ENCODE measurements at places on chromosomes 12 and 14. TPM values are rescaled to one million over a fixed set of nuclear protein-coding genes. Genes with fewer than 3 reads are reported as not detected.

GRCh38 chr12:63179224-63179623, 28.2 kb upstream of the AVPR1A start:
- DNase-seq, result no peak

DNA sequence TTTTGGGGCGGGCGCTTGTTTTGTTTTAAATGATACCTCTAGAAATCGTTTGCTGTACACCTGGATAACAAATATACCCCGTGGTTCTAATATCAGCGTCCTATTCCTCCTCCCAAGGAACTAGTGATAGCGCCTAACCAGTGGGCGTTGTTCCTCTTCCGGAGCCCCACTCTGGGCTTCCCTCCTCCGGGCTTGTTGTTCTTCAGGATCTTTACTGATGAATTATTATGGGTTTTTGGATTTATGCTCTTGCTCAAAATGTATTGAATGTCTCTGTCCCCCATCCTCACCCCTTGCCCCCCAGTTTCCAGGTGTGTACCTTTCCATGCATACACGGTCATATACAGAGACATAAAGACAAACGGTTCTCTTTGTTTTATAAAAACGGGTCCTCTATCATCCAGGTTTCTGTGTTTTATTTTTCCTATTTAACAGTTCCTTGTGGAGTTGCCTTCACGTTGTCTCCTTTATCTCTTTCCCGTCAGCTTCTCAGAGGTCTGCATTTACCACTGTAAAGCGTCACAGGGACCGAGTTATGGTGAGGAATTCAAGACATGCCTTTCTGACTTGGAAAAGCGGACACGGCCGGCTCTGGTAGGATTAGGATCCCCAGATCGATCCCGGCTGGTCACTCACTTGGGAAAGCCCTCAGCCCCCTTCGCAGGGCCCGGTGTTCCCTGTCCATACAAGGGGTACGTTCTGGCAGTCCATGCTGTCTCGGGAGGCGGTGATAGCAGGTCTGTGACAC, 655 bp upstream of the PLEKHG3 start:
- no peak for DNase-seq

- DNase-seq, result no peak
Observed at GRCh38 chr14:74907744-74908143, 15.3 kb downstream of the RPS6KL1 start.

Gene CCNB1IP1
- 48.5 TPM for polyA plus RNA-seq
